ENCODE measurements at places on chromosomes 12 and 14.

DNA sequence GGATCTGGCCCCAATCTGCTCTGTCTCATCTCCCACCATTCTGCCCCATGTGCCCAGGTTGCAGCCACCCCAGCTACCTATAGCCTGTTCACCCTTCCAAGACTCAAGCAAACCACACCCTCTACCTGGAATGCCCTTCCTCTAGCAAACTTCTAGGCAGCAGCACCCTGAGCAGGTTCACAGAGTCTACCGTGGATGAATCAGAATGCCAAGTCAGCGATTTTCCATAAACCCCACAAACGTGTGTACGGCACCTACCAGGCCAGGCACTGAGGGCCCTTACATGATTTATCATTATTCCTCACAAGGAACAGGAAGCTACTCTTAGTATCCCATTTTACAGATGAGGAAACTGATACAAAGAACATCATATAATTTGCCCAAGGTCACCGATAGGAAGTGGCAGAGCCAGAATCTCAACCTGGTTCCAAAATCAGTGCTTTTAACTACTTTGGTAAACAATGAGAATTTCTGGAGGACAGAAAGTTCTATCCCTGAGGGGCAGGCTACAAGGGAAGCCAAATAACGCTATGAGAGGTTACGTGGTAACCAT, 28.0 kb upstream of the DHRS4 start:
- no peak for DNase-seq

DNA sequence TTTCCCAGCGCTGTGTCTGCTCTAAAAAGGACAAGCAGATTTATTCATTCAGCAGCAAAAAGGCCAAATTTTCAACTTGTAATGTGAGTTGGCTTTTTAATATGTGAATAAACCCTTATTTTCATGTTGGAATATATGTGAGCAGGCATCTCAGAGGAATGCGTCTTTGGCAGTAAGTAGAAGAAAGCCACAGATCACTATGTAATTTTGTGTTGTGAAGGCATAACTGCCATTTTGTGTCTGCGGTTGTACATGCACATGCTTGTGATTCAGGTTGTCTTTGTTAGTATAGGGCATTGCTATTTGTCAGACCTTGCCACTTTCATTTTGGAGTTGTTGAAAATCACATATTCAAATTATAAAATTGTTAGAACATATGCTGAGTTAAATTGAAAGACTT, 398.8 kb upstream of the RGS6 start:
- DNase-seq, result no peak

DNA sequence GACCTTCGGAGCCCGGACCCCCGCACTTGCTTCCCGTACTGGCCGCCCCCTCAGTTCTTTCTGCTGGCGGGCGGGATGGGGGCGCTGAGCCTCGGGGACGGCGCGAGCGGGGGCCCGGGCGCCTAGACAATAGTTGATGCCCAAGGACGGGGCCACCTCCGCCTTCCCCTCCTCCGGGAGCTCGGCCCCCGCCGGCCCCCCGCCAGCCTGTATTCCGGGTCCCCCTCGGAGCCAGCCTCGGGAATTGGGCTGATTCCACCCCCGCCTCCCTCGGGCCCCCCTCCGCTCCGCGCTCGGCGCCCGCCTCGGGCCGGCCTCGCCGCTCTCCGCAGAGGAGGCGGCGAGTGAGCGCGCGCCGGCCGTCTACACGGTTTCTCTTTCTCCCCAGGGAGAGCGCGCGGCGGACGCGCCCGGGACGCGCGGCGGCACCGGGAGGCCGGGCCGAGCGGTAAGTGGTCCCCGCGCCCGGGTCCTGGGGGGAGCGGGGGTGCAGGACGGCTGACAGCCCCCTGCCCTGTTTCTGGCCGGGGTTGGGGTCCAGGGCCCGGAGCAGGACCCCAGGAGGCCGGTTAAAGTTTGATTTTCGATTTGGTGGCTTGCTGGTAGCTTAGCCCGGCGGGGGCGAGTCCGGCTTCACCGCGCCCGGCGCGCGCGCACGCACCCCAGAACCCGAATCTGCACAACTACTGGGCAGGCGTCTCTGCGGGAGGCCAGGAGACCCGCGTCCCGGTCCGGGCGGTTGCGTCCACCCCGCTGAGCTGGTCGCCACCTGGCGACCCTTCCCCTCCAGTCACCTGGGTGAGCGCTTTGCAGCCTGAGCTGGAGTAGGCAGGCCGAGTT, 413.7 kb downstream of the PCNX1 start:
- DNase-seq, result no peak

DNA sequence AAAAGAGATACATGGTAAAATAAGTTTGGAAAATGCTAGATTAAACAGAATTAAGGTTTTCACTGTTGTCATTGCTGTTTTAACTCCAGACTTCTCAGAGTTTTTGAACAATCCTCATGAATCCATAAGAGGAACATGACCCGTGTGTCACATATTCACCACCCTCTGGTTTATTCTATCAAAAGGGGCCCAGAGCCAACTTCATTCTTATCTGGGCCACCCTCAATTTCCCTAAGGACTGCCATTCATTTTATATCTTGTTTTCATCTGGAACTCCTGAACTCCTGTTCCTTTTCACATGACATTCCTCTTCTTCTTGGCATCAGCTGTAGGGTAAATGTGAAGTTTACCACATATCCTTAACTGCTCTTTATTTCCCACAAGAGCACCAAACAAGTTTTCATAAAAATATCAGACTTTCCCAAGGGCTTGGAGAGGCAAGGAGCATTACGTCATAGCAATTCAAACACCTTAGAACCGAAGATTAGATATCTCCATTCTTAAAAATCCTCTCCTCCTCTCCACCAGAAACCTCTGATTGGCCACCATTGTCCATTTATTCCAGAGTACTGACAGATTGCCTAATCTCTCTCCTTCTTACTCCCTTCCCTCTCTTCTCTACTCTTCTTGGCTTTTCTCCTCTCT, 225.2 kb downstream of the SEC23A start:
- DNase-seq, result no peak

DNA sequence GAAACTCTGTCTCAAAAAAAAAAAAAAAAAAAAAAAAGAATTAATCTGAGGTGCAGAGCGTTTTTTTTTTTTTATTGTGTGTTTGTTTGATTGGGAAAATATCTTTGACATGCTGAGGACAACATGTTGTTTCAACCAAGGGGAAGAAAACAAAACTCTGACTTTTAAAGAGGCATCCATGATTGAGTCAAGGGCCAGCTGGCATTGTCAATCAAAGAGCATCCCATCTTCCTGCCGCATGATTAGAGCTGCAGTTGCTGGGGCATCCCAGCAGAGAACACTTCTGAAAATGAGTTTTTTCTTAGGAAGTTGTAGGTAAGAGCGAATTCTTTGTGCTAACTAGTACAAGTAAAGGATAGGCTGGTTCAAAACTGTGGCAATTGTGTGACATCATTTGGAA, 200.9 kb upstream of the DAAM1 start:
- no peak for DNase-seq

- no peak for DNase-seq
These were observed 37.7 kb downstream of the RIN3 start for GRCh38 chr14:92551044-92551841.

DNA sequence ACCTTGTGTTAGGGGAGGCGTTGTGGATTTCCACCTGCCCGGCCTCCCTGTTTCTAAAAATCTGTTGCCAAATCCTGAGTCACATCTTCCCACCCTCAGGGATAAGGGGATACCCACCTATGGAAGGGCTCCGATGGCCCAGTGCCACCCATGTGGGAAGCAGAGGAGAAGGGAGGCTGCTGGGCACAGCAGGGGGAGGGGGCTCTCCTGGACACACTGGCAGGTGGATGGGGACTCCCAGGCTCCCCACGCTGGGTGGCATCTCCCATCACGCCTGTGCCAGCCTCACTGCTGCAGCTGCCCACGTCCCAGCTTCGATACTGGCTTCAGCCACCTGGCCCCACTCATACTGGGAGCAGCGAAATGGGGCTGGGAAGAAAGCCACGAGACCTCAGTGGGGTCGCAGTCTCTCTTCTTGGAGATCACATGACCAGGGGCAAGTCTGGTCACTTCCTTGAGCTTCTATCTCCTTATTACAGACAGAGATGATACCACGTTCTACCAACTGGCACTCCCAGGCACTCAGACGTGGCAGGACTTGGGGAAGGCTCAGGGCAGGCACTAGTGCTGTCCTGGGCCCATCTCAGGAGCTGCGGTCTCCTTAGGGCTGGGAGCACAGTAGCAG, 72.2 kb downstream of the PITPNM2 start:
- no peak for DNase-seq

DNA sequence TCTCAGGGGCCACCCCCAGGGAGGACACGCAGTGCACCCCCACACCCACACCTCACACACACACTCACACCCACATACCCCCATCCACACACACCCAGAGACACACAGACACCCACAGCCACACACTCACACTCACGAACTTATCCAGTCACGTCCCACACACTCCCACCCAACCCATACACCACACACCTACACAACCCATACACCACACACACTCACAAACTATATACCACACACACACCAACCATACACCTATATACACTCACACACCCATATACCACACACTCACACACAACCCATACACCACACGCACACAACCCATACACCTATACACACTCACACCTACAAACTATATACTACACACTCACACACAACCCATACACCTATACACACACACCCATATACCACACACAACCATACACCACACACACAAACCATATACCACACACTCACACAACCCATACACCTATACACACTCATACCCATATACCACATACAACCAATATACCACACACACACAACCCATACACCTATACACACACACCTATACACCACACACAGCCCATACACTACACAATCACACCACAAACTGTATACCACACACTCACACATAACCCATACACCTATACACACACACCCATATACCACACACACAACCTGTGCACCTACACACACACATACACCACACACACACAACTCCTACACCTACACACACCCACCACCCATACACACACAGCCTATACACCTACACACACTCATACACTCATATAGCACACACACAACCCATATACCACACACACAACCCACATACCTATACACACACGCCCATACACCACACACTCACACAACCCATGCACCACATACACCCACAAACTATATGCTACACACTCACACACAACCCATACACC, 42.7 kb downstream of the TMEM121 start:
- DNase-seq, result no peak

DNA sequence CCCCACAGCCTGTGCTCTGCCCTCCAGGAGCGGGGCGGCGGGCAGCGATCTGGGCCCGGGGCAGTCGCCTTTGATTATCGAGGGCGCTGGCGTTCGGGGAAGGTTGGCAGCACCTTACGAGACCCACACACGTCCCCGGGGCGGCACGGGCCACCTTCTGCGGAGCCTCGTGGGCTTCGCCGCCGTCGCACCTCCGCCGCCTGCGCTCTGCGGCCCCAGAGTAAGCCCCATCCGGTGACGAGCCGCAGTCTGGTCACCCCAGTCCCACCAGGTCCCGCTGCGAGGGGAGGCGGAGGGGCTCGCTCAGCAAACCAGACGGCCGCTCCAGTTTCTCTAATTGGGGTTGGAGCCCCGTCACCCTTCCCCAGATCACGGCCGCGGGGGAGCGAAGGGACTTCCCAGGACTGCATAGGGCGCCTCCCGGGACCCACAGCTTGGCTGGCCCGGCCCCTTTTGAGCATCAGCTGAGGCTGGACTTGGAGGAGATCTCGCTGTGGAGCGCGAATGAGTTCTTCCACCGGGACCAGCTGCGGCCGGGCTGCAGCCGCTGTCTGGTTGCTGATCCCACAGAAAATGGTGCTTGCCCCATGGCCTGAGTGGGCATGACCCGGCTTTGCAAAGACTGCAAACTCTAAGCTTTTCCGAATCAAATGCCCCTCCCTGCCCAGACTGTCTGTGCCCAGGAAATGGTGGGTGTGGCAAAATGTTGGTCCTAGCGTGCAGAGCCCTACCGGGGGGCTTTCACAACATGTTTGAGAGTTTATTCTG, 560 bp downstream of the LGALS3 start:
- no peak for DNase-seq
